ENCODE measurements at places on chromosomes 5 and 9.

GRCh38 chr9:82882748-82883147 lies 180.2 kb downstream of the RASEF start:
- no peak for DNase-seq

- no peak for DNase-seq
Measured at GRCh38 chr9:105672711-105673234, 10.5 kb downstream of the TAL2 start.

- DNase-seq: no peak
Measured at GRCh38 chr5:180604271-180604670, 13.0 kb upstream of the SCGB3A1 start.

GRCh38 chr5:17766031-17766430 lies 131.8 kb downstream of the TAF11L14 start:
- no peak for DNase-seq

DNA sequence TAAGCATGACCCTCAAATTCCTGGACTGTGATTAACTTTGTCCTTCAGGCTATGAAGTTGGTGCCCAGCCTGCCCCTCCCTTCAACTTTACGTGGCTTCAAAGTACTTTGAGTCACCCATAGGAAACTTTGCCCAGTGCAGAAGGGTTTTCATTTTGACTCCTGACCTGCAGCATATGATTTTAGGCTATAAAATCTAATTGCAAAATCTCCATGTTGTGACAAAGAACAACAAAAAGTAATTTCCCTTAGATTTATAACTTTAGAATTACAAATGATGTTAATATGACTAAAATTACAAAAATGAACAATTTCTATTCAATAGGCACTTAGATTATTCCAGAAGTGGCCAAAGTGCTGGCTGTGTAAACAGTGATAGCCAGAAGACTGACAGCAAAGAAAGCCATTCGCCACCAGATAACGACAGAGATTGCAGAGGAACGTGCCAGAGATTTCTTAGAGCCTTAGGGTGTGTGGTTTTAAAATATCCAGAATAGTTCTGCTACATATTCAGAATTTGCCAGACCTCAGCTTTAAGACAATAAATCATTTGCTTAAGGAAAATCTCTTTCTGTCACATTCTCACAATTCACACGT lies 197.4 kb downstream of the SEMA5A start:
- no peak for DNase-seq

DNA sequence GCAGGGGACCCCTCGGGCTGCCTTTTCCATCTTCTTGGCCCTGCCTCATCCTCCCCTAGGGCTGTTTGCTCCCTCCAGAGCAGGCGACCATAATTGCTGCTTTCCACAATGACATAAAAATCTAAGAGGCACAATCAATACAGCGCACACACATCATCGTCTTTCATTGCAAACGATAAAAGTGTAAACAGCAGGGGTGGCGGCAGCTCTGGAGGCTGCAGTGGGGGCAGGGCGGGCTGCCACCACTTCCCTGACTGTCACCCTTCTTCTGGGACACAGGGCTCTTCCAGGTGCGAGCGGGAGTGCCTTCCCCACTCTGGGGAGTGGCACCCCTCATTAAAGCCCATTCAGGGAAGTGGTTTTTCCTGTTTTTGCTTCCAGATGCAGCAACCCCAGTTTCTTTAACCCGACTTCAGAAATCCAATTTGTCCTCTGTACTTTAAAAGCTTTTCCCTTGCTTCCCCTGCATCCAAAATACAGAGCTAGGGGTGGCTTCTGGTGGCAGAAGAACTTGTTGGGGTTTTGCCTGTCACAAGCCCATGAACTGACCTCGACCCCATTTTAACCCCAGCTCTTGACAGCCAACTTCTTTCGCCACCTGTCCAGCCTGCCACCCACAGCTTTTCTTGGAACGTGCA lies 45.7 kb downstream of the TSPAN17 start:
- DNase-seq: no peak

- no peak for DNase-seq
Measured at GRCh38 chr9:121811751-121812150, 160.3 kb downstream of the DAB2IP start.

- no peak for DNase-seq
Measured at GRCh38 chr9:121645003-121645402, 6.4 kb upstream of the DAB2IP start.

DNA sequence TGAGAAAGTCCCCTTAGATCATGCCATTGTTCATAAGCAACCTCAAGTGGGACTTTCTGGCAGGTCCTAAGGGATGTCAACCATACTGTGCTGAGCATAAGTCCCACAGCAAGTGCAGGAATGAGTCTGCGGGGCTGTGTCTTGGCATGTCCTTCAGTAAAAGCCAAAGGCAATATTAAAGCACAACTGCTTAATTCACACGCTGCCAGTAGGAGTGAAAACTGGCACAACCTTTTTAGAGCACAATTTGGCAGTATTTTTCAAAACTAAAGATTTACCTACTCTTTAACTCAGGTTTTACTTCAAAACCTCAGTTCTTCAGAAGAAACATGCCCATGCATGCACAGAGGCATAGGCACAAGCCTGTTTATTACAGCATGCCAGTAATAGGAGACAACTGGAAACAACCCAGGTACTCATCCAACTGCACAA lies 24.4 kb upstream of the SMAD5 start:
- DNase-seq: no peak

GRCh38 chr5:126023994-126024441 lies 399.2 kb upstream of the GRAMD2B start:
- no peak for DNase-seq

- DNase-seq: no peak
Measured at GRCh38 chr9:74138182-74138581, 359.0 kb upstream of the RORB start.

- DNase-seq: no peak
Measured at GRCh38 chr5:95519681-95520080, 35.1 kb downstream of the SKIC3 start.

DNA sequence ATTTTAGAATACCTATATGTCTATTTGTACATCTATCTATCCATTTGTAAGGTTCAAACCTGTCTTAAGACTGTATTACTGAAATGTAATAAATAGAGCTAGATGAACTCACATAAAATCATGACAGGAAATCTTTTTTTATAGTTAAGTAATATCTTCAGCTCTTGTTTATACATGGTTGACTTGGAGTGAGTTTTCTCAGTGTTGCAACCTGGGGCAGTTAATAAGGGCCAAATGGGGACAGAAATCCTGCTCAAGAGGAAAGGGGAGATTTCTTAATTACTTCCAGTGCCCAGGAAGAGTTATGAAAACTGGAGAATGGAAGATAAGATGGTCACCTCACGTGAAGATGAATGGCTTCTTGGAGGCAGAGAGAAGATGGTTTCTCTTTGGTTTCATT lies 265.1 kb upstream of the FBXL7 start:
- no peak for DNase-seq

DNA sequence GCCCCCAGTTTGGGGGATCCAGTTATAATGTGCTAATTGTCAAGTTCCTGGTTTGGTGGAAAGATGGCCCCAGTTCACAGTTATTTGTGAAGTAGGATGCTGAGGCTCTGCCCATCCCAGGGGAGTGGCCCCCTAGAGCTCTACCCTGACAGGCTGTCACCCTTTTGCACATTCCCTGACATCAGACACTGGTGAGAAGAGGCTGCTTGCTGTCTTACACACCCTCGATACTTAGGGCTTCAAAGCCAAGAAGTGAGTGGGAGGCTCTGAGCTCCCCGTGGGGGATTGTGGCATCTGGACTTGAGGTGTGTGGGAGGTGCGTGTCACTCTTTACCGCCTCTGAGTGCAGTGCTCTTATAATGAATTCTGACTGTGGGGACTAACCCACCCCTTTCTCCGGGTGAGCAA lies 168.5 kb downstream of the DOCK2 start:
- DNase-seq: peak; percentile 70
